ENCODE measurements at places on chromosomes 2 and 18.

DNA sequence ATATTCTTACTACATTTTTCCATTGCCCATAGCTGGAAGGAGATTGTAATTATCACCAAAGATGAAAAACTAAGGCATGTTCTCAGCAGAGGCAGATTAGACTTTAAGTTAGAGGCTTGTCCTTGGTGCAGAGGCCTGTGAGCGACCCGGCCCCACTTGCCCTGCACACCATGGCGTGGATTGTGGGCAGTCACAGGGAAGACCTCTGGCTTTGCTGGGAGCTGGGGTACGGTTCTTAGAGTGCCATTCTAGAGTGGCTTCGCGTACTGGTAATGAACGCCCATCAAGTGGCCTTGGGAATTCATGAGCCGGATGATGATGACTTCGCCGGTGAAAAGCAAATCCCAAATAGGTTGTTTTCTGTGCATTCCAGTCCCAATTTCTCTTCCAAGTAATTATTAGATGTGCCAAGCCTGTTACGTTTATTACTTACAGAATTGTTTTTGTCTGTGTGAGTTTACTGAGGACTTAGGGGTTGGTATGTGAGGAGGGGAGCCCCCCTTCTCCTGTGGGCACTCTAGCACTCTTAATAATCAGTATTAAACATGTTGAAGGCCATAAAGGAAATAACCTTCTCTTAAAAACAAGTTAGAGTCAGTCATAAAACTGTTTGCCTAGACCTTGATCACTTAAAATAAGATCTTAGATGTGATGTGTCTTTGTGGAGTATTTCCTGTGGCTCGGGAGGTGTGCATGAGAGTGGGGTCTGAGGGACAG is 90.6 kb downstream of the LDLRAD4 start:
- no peak for DNase-seq

DNA sequence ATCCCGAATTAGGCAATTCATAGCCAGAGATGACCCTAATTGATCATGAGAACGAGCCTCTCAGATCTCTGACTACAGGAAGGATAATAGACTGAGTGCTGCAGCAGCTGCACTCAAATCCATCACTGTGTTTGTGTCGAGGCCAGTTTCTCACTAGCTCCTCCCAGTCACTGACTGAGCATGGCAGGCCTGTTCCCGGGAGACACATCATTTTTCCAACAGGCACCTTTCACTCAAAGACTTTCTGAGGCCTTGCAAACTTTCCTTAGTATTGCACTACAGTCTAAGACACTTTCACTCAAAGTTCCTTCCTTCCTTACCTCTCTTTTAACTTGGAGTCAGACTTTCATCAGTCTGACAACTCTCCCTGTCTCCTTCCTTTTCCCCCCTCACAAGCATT is 13.7 kb downstream of the SOS1 start:
- no peak for DNase-seq

DNA sequence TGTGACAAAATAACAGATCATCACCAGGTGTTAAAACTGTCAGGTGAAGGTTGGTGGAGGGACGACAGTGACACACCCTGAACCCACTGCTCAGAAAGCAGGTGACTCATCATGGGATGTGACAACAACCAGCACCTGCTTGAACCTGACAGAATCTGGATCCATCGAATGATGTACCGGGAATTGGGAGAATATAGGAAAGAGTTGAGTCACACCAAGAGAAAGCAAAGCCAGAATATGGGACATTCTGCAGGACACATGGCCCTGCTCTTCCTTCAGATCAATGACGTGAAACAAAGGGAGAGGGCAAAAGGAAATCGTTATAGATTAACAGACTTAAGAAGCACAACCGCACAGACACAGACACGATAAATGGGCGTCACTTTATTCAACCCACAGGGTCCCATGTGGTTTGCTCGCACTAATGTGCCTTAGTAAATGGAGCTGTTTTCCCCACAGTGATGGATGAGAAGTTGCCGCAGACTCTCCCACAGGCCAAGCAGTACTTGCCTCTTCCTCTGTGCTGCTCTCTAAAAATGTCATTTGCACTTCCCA is 100.1 kb downstream of the CRACDL start:
- no peak for DNase-seq

GRCh38 chr18:53224128-53224778 is 884.3 kb downstream of the DCC start:
- no peak for DNase-seq

DNA sequence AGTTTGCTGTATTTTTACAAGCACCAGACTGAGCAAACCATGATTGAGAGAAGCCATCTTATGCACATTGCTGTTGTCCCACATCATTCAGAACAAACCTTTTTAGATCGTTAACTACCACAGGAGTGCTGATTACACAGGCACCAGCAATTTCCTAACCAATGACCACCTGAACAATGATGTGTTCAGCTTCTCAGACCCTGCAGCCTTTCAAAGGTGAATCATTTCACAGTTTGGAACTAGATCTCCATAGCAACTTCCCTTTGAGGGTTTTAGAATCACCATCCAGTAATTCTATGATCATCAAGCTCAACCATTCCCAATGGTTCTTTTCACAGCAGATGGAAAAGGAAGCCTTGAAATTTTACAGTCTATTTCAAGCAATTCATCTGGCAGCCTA is 71.4 kb downstream of the OLA1 start:
- DNase-seq, result no peak

DNA sequence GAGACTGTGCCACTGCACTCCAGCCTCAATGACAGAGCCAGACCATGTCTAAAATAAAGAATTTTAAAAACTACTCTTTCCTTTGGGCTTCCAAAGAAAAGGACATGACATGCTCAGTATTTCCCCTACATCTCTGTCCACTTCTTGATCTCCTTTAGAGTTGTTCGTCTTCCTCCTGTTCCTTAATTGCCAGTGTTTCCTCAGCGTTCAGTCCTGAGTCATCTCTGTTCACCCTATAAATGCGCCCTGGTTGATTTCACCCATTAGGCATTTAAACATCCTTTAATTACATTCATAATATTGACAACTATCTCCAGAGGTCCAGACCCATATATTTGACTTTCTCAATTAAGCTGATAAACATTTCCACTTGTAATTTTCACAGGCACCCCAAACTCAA is 64.0 kb downstream of the AAK1 start:
- no peak for DNase-seq

- no peak for DNase-seq
These were observed 54.4 kb downstream of the XRCC5 start for GRCh38 chr2:216163518-216163917.

DNA sequence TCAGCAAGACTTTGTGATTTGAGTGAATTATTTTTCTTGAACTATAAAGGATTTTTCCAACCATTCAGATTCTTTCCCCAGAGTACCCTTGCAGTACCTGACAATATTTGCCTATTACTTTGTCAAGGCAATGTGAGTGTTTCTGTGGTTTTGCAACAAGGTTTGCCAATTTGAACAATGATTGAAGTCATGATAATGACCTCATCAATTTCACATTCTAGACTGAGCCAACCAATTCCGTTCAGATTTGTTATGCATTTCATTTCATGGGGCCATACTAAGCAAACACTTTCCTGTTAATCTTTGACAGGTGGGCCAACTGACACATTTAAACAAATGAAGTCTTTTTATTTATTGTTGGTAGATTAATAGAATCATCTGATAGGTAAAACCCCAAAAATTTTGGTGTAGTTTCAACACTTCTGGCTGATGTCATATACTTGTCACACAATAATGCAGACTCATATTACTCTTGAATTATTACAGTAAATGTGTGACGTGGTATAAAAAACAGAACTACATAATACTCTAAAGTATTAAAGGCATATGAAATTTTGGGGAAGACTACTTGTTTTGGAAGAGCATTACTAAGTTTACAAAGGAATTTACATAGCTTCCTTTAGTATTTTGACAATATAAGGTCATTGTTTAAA is 526.4 kb downstream of the DPP10 start:
- no peak for DNase-seq

GRCh38 chr2:241191081-241191480 is 2.6 kb downstream of the ANO7 start:
- no peak for DNase-seq

GRCh38 chr2:49271060-49271606 is 116.8 kb upstream of the FSHR start:
- no peak for DNase-seq

DNA sequence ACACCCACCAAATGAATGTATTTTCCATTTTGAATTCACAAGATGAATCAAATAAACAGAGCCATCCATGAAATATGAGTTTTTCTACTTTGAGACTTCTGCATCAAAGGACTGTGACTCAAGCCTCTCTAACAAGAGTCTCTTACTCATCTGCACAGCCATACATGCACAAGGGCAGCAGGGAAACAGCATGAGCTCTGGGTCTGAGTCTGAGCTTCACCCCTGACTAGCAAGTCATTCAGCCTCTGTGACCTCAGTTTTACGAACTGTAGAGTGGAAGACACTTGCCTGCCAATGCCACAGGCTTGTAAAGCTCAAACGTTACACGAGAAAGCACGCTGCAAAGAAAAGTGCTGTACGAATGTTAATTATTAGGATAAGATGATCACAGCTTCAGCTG is 42.9 kb downstream of the MREG start:
- no peak for DNase-seq

DNA sequence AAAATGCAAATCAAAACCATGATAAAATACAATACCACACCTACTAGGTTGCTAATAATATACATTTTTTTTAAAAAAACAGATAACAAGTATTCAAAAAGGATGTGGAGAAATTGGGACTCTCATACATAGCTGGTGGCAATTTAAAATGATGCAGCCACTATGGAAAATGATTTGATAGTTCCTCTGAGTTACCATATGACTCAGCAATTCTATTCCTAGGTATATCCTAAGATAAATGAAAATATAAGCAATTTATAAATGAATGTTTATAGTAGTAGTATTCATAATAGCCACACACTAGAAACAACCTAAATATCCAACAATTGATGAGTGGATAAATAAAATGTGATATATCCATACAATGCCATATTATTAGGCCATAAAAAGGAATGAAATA is 210.2 kb downstream of the MREG start:
- no peak for DNase-seq

- DNase-seq, result no peak
These were observed 99.1 kb downstream of the ADD2 start for GRCh38 chr2:70668911-70669310.

DNA sequence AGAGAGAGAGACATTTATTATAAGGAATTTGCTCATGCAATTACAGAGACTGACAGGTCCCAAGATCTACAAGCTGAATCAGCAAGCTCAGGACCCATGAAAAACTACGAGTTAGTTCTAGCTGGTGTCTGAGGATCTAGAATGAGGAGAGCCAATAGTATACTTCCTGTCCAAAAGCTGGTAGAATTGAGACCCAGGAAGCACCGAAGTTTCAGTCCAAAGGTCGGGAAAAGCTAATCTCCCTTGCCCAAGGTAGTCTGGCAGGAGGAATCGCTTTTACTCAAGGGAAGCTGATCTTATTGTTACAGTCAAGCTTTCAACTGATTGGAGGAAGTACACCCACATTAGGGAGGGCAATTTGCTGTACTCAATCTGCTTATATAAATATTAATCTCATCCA is 389.6 kb downstream of the ADCYAP1 start:
- DNase-seq, result no peak

DNA sequence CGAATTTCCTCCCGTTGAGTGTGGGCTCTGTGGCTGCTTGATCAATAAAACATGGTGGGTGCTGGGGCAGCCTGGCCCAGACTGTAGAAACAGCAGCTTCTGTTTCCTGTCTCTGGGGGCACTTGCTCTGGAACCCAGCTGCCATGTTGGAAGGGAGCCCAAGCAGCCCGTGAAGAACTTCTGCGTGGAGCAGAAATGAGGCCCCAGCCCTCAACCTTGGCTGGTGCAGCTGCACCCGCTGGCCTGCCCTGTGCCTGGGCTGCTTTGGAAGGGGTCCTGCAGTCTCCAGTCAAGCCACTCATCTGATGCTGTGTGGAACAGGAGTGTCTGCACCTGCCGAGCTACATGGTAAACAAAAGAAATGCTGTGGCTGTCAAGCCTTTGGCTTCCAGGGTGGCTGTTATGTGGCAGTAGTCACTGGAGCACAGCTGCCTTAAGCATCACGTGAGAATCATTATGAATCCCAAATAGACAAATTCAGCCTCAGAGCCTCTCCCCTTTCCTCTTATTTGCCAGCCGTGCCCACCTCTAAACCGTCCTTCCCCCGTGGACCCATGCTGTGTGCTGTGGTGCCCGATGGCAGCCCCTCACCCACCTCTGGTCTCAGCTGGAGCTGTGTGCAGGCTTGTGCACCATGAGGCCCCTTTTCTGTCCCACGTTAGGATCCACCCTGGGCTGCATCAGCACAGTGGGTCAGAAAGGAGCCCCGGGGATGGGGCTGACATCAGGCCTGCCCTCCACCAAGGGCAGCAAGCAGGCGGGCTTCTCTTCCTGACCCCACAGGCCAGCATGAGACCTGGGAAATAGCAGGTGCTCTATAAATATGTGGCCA is 134.0 kb upstream of the HDAC4 start:
- no peak for DNase-seq

DNA sequence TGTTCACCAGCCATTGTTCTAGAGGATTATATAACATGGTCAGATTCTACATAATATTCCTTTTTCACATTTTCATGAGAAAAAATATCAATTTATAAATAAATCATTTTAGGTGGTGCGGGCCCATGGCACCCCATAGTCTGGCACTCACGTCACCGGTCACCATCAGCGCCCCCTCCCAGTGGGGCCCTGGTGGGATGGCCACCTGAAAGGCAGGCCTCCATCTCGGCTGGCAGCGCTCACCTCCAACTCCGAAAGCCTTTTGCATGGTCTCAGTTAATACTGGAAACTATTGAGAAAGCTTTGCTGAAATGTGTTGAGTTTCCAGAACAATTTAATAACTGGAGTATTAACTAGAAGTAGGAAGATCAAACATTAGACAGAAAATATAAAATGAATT is 141.4 kb upstream of the SALL3 start:
- DNase-seq, result no peak

DNA sequence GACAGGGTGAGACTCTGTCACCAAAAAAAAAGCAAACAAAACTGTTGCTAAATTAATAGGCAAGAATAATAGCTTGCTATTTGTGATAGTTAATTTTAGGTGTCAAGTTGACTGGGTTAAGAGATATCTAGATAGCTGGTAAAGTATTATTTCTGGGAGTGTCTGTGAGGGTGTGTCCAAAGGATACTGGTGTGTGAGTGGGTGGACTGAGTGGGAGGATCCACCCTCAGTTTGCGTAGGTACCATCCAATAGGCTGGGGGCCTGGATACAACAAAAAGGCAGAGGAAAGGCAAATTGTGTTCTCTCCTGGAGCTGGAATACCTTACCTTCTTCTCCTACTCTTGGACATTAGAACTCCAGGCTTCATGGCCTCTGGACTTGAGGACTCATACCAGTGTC is 15.0 kb downstream of the DUSP11 start:
- DNase-seq, result no peak

DNA sequence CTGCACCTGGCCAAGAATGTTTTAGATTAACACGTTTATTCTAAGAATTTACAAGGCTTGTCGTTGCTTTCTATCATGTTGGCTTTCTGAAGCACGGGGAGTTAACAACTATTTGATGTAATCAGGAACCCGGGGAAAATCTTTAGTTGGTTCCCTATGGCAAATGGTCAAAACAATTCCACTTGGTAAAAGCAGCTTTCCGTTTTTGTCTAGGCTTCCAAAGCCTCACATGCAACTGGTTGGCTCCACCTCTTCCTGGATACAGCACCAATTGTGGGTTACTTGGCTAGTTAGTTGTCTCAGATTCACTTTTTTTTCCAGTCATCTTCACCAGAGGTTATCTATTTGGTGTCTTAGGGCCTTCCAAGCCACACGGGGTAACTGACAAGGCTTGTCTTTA is 2.8 kb downstream of the COLEC12 start:
- no peak for DNase-seq

- no peak for DNase-seq
These were observed 19.3 kb downstream of the SPEG start for GRCh38 chr2:219453671-219454590.

- DNase-seq, result no peak
These were observed 680.0 kb downstream of the EPHA4 start for GRCh38 chr2:220892018-220892634.

All from 8988T (cell line).